ENCODE measurements at places on chromosomes 7 and 10. TPM values are rescaled to one million over a fixed set of nuclear protein-coding genes. Genes with fewer than 3 reads are reported as not detected.

LSM5 gene
- 87.3 TPM for total RNA-seq

- no peak for DNase-seq
These were observed 90.0 kb upstream of the PAX2 start for GRCh38 chr10:100655326-100655759.

DNA sequence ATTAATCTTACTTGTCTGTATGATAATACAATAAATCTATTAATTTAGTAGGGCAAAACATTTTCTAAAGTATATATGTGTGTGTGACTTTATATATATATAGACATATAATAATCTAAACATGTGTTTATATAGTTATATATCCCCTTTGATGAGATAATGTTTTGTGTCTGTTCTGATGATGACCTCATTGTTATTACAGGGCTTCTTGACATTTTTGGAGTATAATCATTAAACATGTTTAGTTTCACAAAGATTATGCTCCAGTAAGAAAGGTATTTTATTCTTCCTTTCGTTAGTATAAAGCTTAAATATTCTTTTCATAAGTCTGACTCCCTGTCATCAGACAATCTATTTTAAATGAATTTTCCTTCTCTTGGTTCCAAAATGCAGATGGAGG is 62.3 kb upstream of the CABCOCO1 start:
- DNase-seq = no peak

DNA sequence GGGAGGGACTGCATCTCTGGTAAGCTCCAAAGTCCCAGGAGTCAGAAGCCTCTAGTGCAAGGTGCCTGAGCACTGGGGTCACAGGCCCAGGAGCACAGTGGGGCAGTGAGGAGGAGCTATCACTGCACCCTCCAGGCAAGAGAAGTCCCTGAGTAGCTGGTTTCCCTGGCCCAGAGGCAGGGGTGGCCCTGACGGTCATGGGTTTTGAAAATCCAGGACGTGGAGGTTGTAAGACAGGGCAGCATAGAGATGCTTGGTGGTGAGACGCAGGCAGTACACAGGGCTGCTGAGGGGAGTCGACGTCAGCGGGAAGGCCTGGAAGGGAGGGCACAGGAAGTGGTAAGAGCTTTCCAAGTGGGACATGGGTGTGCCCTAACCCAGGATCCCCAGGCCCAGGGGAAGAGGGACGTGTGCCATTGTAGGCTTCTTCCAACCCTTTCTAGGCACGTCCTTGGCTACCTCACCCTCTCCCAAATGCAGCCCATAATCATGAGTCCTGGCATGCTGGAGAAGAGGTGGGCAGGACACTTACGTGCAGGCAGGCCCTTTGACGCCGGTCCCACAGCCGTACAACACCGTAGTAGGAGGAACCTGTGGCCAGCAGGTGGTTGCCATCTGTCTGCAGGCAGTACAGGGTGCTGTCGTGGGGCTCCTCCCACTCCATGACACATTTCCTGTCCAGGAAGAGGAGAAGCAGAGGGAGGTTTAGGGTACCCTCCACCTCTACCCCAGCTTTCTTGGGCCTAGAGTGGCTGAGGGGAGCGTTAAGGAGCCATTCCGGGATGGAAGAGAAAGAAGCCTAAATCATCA is 23.2 kb downstream of the DPCD start:
- DNase-seq = no peak

LIPJ gene
- not detected for total RNA-seq

CLRN3 gene
- not detected for total RNA-seq

GRCh38 chr7:73503229-73503628 is 18.9 kb downstream of the BAZ1B start:
- DNase-seq = no peak

DNA sequence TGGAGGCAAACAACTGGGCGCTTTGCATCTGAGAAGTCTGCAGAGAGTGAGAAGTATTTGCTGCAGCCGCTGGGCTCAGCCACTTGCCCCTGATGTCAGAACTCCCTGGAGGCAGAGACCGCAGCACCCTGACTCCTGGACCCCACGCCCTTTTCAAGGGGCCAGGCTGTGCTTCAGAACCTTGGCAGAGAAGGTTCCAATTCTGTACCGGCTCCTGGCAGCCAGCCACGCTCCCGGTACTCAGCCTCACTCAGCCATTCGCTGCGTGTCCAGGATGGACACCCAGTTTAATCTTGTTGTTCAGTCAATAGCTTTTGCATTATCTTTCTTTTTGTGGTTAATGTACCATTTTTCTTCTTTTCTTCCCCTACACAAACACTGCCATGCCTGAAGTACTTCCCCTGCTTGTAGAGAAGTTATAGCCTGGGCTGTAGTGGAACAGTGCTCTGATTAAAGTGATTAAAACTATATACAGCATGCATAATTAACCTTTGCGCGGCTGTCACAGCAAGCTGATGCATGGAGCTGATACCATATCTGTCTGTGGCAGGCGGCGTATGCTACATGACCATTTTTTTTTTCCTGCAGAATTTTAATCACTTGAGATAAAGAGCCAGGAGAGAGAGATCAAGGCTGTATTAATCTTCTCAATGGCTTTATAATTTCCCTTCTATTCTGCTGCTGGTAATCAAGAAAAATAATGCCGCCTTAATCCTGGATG is 578.5 kb downstream of the SDK1 start:
- no peak for DNase-seq

DNA sequence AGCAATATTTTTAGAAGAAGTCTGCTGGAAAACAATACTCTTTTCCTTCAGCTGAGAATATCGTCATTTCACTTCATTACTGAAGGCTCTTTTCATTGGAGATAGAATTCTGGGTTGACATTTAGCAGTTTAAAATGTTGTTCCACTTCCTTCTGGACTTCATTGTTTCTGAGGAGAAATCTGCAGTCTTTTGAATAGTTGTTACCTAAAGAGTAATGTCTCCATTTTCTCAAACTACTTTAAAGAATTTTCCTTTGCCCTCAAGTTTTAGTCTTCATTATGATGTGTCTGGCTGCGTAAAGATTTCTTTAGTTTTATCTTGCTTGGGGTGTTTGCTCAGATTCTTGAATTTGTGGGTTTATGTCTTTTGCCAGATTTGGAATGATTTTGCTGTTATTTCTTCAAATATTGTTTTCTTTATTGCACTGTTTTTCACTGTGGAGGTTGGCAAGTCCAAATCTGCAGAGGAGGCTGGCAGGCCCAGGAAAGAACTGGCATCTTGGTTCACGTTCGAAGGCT is 136.3 kb downstream of the DNAJB6 start:
- no peak for DNase-seq

DNA sequence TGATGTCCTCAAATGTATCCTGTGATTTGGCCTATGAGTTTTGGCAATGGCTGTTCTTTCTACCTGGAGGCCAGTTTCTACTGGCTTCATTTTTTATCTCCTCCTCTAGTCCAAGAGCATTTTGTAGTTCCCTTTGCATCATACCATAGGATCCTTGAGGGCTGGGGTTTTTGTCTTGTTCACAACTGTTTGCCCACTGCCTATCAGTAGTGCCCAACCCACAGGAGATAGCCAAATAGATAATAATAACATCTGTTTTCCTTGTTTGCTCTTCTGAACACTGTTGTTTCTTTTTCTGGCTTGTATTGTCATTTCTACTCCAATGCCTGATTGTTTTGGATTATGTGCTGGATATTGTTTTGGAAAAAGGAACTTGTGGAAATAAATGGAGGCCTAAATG is 3.4 kb downstream of the CDK1 start:
- DNase-seq = no peak

PHKG1 gene
- 1.2 TPM for total RNA-seq

HOXA7 gene
- 0.44 TPM for total RNA-seq

LDB3 gene
- total RNA-seq = 0.23 TPM

DNA sequence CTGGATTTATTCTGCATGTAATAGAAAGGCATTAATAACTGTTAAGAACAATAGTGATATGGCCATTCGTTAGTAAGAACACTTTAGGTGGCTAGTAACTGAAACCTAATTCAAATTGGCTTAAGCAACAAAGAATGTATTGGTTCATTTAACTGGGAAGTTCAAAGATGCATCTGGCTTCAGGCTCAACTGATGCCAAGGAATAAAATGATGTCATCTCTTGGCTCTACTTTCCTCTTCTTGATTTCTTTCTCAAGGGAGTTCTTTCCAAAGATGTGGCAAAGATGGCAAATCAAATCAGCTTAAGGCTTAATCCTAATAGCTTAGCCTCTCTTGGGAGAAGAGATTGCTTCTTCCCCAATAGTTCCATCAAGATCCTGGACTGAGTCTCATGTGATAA is 51.6 kb downstream of the PIK3CG start:
- no peak for DNase-seq

ACTR3C gene
- 3.6 TPM for total RNA-seq

GRCh38 chr10:69646185-69647060 is 16.4 kb downstream of the FAM241B start:
- no peak for DNase-seq

DNA sequence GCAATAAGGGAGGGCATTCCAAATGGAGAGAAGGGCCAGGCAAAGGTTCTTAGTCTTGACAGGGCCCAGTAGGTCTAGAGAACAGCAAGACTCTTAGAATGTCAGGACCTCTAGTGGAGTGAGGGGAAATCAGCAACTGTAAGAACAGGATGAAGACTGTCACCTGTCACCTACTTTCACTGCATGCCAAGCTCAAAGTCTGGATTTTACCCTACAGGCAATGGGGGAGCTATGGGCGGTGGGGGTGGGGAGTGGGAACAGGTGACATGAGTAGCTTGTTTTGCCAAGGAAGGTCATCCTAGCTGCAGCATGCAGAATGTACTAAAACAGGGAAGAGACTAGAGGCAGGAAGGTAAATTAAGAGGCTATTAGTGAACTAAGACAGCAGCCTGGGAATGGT is 18.3 kb downstream of the GOT1 start:
- DNase-seq = no peak

DNA sequence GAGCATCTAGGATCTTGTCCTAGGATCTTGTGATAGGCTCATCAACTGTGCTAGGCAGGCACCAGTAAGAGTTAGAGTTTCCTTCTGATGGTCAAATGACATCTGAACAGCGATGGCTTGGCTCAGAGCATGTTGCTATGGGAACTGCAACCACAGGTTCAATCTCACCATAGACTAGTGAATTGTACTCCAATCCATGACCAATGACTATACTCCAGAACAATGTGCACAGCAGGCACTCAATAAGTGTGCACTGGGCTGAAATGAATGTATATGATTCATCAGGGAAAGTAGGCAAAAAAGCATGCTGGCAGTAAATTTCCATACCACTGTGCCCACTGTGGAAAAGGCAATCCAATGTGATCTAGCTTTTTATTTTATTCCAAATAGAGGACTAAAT is 163.6 kb upstream of the HPS1 start:
- no peak for DNase-seq

GRCh38 chr10:8045726-8046494 is 8.6 kb upstream of the GATA3 start:
- no peak for DNase-seq

DNA sequence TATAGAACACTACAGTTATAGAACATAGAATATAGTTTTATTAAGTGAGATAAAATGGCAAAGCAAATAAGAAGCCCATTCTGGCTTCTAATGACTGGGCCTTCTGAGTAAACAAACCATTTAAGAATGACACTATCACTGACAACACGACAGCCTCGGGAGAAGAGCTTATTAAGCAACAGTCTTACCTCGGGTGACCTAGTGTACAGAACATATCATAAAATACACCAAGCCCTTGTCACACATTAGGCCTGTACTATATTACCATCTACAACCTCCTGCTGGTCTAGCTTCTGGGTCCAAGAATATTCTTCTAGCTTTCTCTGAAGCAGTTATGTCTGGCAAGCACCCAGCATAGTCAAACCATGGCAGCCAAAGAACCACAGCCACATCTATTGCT is 32.0 kb downstream of the CCDC186 start:
- DNase-seq = no peak
